NCI-H1436 treated with DMSO at 0.1 percent for 48 hours (cell line): ENCODE measurements at places on chromosomes 13 and 19.

DNA sequence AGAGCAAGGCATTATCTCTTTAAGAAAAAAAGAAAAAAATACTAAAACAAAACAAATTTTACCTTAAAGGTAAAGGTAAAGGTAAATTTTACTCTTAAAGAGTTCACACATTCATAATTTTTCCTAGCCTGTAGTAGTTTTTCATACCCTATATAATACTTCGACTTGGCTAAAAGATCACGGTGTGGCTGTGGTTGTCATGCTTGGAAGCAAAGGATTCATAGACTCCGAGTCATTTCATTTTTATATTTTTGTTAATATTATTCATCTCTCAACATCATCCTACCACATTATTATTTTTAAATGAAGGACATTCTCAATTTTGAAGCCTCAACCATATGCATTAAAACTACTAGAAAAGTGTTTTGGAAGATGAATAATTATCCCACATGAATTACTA is 52.7 kb downstream of the PIBF1 start:
- DNase-seq: no peak

- no peak for DNase-seq
Measured at GRCh38 chr13:99501848-99502301, 603 bp downstream of the TM9SF2 start.

- DNase-seq: no peak
Measured at GRCh38 chr19:18220632-18221275, 5.5 kb downstream of the PDE4C start.

DNA sequence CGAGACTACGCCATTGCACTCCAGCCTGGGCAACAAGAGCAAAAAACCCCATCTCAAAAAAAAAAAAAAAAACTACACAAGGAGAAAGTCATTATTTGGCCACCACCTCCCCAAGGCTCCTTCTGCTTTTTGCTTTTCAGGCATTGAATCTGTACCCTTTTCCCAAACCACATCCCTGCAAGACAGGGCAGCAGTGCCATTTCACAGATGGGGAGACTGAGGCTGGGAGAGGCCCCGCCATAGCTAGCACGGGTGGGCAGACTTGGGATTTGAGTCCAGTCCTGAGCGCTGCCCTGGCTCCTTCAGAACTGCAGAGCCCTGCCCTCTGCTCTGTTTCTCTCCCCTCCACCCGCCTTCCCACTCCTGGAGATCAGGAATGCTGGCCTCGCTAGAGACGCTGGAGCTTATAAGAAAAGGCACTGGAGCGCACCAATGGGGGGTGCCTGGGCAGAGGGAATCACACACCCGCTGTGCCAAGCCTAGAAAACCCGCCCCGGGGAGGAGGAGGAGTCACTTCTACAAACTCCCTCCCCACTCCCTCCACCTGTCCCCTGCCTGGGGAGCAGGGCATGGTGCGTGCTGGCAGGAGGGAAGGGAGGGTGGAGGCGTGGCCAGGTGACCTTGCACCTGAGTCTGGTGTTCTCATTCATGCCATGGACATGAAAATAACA is 17.6 kb downstream of the TJP3 start:
- no peak for DNase-seq

DNA sequence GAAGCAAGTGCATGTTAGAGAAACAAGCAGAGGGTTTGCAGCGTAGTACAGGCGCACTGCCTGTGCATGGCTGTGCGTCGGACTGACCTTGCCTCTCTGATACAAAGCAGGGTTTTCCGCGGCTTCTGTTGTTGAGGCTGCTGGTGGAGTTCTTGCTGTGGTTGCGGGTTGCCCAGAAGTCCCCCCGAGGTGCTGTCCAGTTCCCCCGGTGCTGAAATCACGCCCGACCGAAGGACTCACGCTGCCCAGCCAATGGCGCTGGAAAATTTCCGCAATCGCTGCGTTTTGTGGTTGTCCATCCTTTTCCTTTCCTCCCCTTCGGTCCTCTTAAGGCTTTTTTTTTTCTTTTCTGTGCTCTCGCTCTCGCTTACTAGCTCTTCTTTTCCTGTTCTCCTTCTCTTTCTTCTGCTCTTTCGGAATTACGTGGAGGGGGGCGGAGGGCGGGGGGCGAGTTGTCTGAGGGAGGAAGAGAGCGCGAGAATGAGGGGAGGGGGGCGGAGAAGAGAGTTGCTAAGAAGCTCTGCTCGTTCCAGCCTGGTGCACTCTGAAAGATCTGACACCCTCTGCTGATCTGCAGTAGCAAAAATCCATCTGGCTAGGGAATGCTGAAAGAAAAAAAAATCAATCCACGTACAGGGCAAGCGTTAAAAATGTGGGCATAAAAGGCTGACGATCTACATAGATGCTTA is at the start of gene SLITRK1:
Gene SLITRK1 (minus strand): TSS at position 558 of the 689 bp plus-strand sequence. CDS start 967 bp downstream, outside the sequence.
- peak; percentile 14 for DNase-seq

- no peak for DNase-seq
Measured at GRCh38 chr13:53512635-53513034, 484.0 kb downstream of the OLFM4 start.

DNA sequence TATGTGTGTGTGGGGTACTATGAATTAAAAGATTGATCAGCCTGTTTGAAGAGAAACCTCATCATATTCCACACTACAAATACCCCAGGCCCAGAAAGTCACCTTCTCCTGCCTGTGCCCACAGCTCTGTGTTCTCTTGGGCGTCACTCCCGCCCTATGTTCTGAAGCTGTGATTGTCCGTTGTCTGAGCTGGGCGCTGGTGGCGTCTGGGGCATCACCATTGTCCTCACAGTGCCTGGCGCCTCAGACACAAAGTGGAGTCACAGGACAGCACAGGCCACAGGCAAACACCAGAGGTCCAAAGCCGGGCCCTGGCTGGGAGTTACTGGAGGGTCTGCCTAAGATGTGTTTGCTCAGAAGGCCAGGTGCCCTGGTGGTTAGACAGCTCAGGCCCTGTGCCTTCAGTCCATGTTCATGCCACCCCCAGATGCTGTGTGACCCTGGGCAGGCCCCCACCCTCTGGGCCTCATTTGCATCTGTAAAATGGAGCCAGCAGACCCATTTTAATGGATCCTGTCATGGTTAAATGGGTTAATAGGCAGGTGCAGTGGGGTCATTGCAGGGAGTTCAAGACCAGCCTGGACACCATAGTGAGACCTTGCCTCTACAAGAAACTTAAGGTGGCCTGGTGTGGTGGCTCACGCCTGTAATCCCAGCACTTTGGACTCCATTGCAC is 34.5 kb downstream of the DNM2 start:
- DNase-seq: no peak

DNA sequence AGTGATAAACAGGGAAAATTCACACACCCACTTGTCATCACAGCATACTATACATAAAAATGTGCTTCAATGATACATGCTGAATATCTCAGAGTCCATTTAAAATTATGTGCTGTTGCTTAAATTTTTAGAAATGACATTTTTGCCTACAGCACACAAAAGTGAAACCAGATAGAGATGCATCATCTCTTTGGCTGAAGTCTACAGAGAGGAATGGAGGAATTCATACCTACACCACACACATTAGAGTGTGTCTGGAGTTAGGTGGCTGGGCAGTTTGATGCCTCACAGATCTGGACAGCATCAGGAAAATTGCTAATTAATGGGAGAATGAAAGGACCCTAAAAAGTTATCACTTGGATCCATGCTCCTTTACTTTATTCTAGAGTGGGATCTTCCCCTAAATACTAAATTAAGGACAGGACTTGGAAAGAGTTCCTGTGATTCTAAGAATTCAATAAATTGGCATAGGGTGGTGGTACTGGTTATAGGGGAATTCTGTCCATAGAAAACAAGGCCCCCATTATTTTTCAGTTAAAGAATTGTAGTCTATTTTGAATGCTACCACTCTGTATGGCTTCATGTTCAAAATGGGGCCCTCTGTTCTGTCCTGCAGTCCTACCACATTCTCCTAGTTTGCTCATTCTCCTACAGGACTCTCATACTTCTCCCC is 41.3 kb downstream of the RCBTB2 start:
- no peak for DNase-seq

GRCh38 chr19:48772503-48772953 is 17.2 kb downstream of the FGF21 start:
- DNase-seq: no peak

DNA sequence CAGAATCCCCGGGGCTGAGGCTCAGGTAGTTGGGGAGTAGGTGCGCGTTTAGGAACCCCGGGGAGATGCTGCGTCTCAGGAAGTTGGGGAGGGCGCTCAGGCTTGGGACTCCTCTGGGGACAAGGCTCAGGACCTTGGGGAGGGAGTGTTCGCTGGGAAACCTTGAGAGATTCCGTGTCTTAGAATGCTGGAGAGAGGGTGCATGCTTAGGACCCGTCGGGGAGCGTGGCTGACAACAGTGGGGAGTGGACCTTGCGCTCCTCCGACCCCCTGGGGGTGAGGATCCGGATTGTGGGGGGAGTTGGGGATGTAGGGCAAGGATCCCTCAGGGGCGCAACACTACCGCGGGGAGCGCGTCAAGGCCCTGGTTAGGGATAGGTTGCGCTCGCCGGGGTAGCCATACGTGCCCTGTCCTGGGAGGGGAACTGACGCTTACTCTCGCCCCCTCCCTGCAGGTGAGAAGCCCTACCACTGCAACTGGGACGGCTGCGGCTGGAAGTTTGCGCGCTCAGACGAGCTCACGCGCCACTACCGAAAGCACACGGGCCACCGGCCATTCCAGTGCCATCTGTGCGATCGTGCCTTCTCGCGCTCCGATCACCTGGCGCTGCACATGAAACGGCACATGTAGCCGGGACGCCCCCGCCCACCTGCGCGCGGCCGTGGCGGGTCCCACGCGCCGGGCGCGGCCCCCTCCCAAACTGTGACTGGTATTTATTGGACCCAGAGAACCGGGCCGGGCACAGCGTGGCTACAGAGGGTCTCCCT is 2.0 kb downstream of the KLF2 start:
- DNase-seq: no peak

GRCh38 chr13:76330761-76331160 is 555.4 kb downstream of the KCTD12 start:
- no peak for DNase-seq
